ENCODE measurements at places on chromosomes 2 and 18.

GRCh38 chr2:33272001-33272400, 204.4 kb upstream of the RASGRP3 start:
- peak; percentile 33 for DNase-seq

GRCh38 chr2:219476652-219477151, 22.0 kb upstream of the GMPPA start:
- DNase-seq = no peak

DNA sequence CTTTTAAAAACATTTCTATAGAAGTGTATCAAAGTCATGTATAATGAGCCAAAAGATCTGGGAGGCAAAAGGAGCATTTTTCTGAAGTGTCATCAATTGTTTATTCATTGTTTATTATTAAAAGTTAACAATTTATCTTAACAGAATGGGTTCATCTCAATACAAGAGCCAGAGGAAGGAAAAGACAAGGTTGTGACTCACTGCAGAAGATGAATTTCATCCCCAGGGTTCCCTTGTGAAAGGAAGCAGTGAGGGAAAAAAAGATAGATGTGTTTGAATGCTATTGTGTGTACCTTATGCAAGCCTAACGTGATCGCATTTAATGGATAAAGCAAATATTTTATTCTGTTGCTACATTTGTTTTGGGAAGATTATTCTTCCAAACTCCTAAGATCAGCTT, 286.3 kb downstream of the PIEZO2 start:
- DNase-seq = no peak

DNA sequence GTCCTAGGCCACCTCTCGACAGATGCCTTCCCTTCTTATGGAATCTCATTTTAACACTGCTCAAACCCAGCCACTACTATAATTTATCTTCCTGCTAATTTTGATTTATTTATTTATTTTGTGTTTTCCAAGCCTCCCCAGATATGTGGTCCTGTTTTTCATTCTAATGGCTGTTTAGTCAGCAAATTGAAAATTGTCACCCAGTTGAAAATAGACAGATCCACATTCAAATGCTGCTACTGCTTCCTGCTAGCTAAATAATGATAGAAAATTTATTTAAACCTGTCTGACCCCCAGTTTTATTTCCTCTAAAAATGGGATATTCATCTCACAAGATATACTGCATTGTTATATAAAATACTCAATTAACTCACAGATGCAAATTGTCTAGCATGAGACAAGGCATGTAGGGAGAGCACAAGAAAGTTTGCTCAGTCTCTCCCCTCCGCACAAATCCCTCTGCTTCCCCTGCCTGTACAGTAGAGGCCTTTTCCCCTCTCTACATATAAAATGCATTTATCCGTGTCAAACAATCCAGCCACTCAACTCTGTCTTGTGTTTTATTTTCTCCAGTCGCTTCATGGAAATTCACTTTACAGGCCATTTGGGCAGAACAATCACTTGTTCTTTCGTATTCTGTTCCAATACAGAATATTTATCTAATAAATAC, 389.9 kb downstream of the SOX11 start:
- DNase-seq = no peak

GRCh38 chr2:96899413-96899741, 29.5 kb upstream of the SEMA4C start:
- no peak for DNase-seq

- no peak for DNase-seq
Observed at GRCh38 chr18:60059216-60059615, 159.4 kb downstream of the PMAIP1 start.

DNA sequence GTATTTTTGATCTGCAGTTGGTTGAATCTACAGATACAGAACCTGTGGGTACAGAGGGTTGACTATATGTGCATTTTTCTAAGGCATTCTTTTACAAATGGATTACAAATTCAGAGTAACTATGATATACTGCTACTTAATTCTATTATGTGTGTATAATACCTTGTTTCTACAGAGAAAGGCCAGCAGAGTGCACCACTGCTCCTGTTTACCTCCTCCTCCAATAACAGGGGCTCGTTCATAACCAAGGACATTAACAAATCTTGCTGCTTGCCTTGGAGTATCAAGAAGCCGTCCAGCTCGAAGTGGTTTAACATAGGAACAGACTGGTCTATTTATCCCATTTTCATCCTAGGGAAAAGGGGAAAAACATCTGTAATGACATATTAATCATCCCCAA, 16.4 kb downstream of the CEP76 start:
- DNase-seq = no peak

- no peak for DNase-seq
Observed at GRCh38 chr2:203786549-203787351, 80.3 kb downstream of the CD28 start.

- DNase-seq = no peak
Observed at GRCh38 chr2:128547667-128548066, 229.0 kb upstream of the HS6ST1 start.

DNA sequence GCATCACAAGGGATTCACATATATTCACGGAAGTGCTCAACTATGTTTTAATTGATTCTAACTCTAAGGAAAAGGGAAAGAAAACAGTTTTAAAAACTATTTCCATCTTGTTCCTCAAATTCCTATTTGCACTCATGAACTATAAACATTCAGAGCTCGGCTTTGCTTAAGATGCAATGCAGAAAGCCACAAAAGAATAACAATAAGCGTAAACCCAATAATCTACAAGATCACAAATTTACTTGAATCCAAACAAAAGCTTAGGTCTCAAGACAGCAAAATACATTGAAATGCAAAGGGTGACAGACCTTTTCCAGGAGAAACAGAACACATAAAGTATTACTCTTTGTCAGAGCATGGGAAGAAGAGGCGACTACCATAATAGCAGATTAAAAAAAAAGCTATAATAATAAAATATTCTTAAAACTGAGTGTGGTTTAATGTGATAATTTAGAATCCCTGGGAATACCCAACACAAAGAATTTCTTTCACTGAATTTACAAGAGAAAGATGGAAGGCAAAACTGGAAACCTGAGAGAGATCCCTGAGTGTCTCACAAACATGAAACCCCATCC, 1094.9 kb downstream of the LRP1B start:
- no peak for DNase-seq

DNA sequence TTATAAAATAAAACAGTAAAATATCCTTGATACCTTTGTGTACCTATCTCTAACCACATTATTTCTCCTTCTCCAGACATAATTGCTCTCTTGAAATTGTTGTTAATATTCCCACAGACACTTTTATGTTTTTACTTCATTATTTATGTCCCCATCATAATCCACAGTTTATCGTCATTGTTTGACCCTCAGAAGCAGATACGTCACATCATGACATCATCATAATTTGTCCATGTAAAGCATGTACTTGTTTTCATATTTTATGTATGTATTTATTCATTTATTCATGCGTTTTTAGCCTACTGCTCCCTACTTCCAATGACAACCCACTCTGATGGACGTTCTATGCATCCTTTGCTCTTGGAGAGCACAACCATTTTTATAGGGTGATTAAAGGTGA, 1406.9 kb upstream of the NXPH2 start:
- no peak for DNase-seq

GRCh38 chr18:12518326-12518725, 110.6 kb downstream of the PRELID3A start:
- DNase-seq = no peak

DNA sequence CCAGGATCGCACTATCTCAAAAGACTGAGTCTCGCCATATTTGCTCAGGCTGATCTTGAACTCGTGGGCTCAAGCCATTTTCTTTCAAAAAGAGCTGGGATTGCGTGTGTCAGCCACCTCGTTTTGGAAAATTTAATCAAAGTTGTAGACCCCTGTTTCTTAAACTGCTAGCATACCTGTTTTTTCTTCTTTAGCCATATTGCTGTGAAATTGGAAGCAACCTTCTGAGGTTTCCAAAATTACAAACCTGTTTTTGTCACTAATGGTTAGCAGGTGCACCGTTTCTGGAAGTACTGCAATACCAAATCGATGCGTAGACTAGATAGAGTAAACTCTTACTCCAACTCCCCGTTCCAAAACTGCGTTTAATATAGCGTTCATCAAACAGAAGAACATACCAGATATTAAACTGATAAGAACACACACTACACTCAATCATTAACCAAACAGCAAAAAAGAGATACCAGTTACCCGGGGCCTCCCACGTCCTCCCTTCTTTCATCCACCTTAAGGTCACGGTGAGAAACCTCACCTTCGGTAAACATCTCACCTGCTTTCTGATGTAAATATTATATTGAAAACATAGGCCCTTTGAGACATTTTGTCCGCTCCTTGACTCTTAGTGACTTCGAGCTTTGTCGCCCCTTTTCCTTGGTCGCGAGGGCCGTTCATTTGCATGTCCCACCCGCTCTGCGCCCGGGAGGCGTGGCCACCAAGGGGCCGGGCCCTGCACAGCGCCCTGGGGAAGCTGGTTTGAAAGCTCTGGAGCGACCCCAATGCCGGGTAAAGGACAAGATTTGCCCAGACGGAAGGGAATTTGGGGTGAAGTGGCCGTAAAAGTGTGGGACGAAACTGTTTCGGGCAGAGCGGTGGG, at the start of gene RNU2-63P:
RNU2-63P (minus strand) TSS at position 462 of the 874 bp plus-strand sequence.
- peak; percentile 83 for DNase-seq

DNA sequence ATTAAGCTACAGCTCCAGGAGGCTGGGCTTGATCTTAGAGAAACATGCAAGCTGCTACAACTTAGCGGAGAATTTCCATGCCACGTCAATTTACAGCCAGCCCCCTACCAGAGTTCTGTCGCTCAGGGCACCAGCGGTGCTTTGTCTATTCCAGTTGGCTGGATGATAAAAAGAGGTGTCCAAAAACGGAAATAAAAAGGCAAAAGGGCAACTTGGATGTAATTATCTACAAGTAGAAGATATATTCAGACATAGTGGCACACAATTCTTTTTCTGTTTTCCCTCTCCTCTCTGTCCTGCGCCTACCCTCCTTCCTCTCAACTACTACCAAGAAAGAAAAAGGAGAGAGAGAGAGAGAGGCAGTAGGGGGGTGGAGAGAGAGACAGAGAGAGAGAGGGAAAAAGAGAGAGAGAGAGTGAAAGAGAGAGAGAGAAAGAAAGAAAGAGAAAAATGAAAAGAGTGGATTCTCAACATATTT, 363 bp upstream of the RFTN2 start:
- no peak for DNase-seq

- no peak for DNase-seq
Observed at GRCh38 chr18:79315596-79315995, 80.1 kb upstream of the NFATC1 start.

GRCh38 chr18:75377258-75377657, 50.2 kb downstream of the SMIM21 start:
- DNase-seq = no peak

- no peak for DNase-seq
Observed at GRCh38 chr18:76931171-76931570, 108.8 kb downstream of the ZNF236 start.

- no peak for DNase-seq
Observed at GRCh38 chr18:48864876-48865275, 85.9 kb downstream of the SMAD7 start.

GRCh38 chr2:201806442-201807170, at the start of gene CDK15:
CDK15 (plus strand) TSS chr2:201806537; CDS start chr2:201806665, 128 bp downstream.
- no peak for DNase-seq
